SK-N-SH (cell line): ENCODE measurements at places on chromosomes 2 and 18. TPM values are rescaled to one million over a fixed set of nuclear protein-coding genes. Genes with fewer than 3 reads are reported as not detected.

The SPATA3 gene
- polyA plus RNA-seq, result not detected in 2 replicates

The SYT4 gene
- polyA plus RNA-seq, result 0.44 and 1.3 TPM in 2 replicates

The ZNF385B gene
- 0.15 and 0.16 TPM in 2 replicates for polyA plus RNA-seq

The FTCDNL1 gene
- not detected in 2 replicates for polyA plus RNA-seq

- no peak for DNase-seq
Measured at GRCh38 chr18:58135183-58135641, 91.2 kb downstream of the NEDD4L start.

DNA sequence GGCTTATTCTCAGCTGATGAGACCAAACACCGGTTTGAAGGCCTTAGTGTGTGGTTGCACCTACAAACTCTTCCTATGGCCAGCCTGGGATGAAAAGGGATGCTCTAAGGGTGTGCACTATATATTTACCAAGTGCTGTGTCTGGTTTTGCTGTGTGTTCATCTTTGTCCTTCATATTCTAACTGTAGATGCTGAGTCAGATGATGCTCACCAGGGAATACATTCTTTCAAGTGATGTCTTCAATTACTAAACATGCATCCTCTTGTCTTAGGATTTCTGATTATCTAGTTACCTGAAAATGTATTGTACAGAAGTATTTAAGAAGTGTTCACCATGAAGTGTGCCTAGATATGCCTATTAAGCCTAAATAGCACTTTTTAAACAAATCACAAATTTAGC, 1111.6 kb upstream of the ZEB2 start:
- DNase-seq, result no peak

- DNase-seq, result no peak
Measured at GRCh38 chr2:70936165-70936978, 672 bp downstream of the ATP6V1B1 start.

GRCh38 chr2:175449616-175450015, 268.1 kb upstream of the ATP5MC3 start:
- DNase-seq, result no peak

- DNase-seq, result no peak
Measured at GRCh38 chr2:152651834-152652233, 65.4 kb downstream of the PRPF40A start.

GRCh38 chr18:74440808-74441427, 16.2 kb downstream of the DIPK1C start:
- DNase-seq, result no peak

GRCh38 chr2:105756435-105756834, 11.7 kb downstream of the NCK2 start:
- no peak for DNase-seq

DNA sequence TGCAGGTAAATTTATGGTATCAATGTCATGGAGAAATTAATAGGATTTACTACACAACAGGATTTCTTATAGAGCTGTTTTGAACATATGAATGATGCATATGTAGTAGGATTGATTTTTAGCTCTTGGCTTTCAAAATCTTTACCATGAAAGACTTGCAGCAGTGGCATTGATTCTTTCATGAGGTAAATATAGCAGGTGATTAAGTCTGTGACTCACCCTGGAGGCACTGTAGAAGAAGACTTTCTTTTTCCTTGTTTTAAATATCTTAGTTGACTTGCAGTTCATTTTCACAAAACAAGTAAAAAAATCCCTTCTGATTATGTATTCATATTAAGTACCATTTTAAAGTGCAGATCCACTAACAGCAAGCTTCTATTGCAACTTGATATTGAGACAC, 463.0 kb downstream of the FBXO15 start:
- DNase-seq, result no peak

DNA sequence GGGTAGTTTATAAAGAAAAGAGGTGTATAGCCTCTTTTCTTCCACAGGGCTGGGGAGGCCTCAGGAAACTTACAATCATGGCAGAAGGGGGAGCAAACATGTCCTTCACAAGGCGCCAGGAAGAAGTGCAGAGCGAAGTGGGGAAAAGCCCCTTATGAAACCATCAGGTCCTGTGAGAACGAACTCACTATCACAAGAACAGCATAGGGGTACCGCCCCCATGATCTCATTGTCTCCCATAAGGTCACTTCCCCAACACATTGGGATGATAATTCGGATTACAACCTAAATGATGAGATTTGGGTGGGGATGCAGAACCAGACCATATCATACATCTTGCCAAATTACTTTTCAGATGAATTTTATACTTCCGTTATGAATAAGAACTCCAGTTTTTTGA, 32.4 kb downstream of the RALB start:
- DNase-seq, result no peak

DNA sequence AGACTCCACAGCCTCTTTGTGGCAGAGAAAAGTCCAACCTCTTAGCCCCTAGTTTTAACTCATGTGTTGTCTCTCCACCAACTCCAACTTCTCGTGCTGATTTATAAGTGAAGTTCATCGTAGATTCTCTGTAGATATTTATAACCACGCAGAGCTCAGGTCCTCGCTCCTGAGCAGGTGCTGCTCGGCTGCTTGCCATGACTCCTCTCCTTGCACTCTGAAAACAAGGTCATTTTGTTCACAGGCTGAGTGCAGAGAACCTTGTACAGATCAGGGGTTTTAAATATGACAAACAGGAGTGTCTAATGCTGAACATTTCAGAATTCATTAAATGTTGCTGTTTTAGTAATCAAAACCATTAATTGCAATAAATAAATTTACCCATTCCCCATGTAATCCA, 330.8 kb upstream of the GYPC start:
- DNase-seq, result no peak

GRCh38 chr18:54296062-54296461, 26.7 kb downstream of the POLI start:
- no peak for DNase-seq

DNA sequence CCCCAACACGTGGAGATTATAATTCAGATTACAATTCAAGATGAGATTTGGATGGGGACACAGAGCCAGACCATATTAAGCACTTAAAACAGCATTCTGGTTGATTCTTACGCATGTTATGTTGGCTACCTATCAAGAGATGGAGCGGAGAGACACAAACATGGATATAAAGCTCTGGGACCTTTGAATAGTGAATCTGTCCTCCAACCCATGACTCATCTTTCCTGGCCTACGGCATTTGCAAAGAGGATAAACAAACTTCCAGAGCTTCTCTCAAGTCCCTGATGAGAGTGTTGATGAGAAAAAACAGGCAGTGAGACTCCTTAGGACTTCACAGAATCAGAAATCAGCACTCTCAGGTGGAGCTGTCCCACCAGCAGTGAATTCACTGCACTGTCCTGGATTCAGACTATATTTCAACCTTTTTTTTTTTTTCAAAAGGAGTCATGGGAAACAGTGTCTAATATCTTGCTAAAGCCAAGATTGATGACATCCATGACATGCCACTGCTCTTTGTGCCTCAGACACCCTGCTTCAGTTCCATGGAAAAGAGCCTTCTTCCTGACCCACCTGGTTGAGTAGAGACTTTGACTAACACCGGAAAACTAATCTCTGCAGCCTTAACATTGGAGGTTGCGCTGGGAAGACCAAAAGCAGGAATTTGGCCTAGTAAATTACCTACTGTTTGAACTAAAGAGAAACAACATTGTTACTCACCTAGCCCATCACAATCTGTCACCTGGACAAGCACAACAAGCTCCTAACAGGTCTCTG, 62.1 kb upstream of the NPAS2 start:
- DNase-seq, result no peak

DNA sequence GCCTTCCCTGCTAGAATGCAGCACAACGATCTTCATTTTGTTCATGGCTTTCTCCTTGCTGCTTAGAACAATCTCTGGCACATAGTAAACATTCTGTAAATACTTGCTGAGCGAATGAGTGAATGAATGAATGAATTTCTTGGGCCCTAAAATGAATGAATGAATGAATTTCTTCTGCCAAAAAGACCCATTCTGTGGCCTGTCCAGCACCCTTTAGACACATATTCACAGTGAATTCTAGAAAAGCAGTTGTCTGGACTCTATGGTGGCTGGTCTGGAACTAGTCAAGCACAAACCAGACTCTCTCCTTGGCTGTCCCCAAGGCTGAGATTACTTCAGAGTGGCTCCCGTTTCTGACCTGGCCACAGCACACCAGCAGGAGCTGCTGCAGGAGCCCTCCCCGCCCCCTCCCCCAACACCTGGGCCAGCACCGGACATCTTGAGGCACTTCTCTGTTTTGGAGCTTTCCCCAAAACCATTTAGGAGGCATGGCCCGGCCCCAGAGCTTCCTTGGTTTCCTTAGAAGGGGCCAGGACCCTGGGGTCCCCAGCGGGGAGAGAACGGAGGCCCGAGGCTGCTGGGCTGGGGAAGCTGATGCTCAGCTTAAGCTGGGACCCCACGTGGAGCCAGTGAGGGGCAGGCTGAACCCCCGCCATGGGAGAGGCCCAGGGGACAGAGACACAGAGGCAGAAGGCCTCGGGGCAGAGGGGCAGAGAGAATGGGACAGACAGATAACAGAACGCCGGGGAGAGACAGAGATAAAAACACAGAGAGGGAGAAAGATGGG, 159.0 kb downstream of the ZFP36L2 start:
- DNase-seq, result peak; percentile 60

DNA sequence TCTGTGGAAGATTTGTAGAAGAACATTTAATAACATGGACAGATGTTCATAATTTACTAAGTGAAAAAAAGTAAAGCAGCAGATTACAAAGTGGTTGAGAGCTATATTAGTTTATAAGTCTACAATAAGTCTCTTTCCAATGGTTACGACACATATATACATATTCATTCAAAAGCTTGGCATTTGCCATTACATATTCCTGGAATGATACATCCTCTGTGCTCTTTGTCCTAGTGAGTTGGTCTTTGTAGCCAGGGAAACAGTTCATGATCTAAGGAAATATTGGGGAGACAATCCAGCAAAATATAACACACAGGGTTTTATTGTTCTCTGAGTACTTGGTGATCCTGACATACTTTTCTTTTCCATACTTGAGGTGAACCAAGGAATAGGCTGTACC, 32.5 kb upstream of the SOS1 start:
- DNase-seq, result no peak

GRCh38 chr18:62537946-62538345, 15.1 kb downstream of the ZCCHC2 start:
- no peak for DNase-seq

DNA sequence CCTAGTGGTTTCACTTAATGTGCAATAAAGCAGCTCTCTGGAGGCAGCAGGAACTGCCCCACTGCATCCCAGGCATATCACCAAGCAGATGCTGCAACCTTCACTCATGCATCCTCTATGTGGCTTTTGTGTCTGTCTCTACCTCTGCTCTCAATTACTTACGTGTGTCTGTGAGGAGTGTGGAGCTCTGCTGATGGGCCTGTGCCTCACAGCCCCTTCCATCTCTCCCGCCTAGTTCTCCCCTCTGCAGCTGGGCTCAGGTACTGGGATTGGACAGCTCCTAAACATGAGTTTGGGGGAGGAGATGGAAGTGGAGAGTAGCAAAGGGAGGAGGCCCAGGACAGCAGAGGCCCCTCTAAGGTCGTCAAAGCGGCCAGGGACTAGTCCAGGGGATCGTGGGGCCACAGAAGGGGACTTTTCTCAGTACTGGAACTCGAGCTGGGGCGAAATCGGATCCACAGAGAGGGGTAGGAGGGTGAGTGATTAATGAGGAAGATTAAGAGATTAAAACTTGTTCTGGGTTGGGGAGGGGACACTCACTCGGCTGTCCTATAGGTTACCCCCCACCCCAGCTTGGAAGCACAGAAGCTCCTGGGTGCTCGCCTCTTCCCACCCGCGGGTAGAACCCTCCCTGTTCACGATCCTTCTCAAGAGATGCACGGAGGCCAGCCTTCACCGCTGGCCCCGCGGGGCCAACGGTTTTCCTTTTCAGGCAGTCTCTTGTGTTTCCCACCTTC, 2.1 kb upstream of the LBX2 start:
- peak; percentile 63 for DNase-seq

GRCh38 chr2:88950010-88950409, 258.5 kb downstream of the RPIA start:
- DNase-seq, result no peak

- DNase-seq, result no peak
Measured at GRCh38 chr2:119286661-119287060, 63.0 kb downstream of the STEAP3 start.

- DNase-seq, result no peak
Measured at GRCh38 chr2:25050128-25050527, 8.3 kb downstream of the EFR3B start.

DNA sequence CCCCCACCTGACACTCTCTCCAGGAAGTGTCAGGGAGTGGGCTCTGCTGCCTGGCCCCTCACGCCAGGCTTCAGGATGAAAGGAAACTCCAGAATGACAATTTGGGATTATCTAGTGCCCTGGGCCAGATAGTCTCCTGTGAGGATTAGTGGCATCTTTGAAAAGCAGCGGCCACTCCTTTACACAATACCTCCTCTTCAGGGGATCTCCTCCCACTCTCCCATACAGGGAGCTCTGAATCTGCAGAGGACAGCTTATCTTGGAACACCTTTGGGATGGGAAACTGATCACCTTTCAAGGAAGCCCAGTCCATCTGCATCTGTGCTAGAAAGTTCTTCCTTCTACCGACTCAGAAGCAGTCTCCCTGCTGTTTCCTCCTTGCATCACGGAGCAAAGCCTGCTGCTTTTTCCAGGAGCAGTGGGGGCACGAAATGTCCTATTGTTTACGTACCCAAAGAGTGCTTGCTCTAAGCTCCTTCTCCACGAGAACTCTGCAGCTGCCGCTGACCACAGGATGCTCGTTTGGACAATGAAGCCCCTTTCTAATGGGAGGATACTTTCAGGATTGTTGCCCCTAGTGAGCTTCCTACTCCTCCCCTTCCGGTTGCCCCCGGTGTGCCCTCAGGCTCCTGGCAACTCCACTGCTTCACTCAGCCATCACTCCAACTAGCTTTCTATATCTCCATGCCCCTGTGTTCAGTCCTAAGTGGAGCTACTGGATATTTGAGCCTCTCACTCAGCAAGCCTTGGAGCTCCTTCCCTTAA, 31.5 kb downstream of the SIX3 start:
- DNase-seq, result no peak

- no peak for DNase-seq
Measured at GRCh38 chr2:75736276-75736675, 25.6 kb upstream of the GCFC2 start.

DNA sequence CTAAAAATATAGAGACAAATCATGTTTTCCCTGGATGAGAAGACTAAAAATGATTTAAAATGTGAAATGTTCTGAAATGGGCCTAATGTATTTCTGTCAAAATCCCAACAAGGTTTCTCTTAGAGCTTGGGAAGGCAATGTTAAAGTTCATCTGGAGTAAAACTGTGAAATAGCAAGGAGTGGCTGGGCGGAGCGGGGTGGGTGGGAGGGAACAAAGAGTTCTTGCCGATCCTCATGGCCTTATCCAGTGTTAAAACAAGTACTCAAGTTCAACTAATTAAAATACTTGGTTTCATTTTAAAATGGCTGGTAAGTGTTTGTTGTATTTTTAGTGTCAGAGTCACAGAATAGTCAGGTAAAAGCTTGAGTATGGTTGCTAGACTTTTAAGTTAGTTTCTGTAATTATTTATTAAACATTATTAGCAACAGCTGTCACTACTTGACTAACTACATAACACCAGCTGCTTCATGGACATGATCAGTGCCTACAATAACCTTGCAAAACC, 87.3 kb downstream of the RTN4 start:
- no peak for DNase-seq
